Panc1 (cell line): ENCODE measurements at places on chromosomes 7 and 10. TPM values are rescaled to one million over a fixed set of nuclear protein-coding genes. Genes with fewer than 3 reads are reported as not detected.

- no peak for DNase-seq
These were observed 28.6 kb upstream of the VAX1 start for GRCh38 chr10:117166418-117167345.

The MET gene
- 103 TPM for total RNA-seq

The EPHB6 gene
- total RNA-seq: 0.54 TPM

The SEPTIN14 gene
- not detected for total RNA-seq

The GPR141 gene
- not detected for total RNA-seq

The CRYGN gene
- total RNA-seq: 0.74 TPM

The CFAP46 gene
- total RNA-seq: 1.6 TPM

DNA sequence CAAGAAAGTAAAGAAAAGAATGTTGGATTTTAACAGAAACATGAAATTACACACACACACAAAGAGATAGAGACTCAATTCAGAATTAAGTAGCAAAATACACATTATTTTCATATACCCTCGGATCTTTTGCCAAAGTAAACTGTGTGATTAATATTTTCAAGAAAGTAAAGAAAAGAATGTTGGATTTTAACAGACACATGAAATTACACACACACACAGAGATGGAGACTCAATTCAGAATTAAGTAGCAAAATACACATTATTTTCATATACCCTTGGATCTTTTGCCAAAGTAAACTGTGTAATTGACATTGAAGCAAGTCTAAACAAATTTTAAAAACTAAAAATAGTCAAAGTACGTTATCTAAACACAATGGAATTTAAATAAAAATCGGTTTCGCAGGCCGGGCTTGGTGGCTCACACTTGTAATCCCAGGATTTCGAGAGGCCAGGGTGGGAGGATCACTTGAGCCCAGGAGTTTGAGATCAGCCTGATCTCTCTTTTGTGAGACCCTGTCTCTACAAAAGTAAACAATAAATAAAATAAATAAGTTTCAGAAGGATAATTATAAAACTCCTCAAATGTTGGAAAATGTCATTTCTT is 337.3 kb upstream of the MAGI2 start:
- DNase-seq: no peak

The AMPH gene
- not detected for total RNA-seq

GRCh38 chr10:112484399-112484798 is 37.4 kb downstream of the VTI1A start:
- no peak for DNase-seq

DNA sequence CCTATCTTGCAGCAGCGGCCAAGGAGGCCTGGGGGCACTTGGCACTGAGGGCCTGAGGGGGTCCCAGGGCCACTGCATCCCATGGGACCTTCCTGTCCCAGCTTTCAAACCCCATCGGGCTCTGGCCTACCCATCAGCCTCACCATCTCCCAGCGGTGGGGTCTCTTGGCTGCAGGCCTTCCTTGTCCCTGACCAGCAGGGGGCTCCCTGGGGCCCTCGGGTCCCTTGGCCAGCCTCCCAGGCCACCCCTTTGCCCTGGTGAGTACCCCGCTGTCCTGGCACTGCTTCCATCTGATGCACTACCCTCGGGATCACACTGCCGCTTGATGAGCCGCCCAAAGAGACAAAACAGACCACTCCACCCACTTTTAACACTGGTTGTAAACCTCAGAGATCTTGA is 43.5 kb downstream of the YKT6 start:
- no peak for DNase-seq

GRCh38 chr7:128197589-128197988 is 43.5 kb upstream of the LEP start:
- DNase-seq: no peak

- no peak for DNase-seq
These were observed 11.3 kb downstream of the NOLC1 start for GRCh38 chr10:102163342-102163989.

GRCh38 chr10:129914960-129915359 is 49.1 kb downstream of the EBF3 start:
- no peak for DNase-seq

DNA sequence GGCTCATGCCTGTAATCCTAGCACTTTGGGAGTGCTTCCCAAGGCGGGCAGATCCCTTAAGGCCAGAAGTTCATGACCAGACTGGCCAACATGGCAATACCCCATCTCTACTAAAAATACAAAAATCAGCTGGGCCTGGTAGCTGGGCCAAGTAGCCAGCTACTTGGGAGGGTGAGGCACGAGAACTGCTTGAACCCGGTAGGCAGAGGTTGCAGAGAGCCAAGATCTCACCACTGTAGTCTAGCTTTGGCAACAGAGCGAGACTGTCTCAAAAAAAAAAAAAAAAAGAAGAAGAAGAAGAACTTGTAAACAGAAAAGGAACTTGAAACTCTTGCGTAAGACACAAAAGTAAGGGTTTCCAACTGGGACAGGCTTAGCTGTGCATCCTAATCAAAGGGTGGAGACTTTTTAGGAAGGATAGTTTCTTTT is 5.6 kb upstream of the IFIT2 start:
- no peak for DNase-seq

DNA sequence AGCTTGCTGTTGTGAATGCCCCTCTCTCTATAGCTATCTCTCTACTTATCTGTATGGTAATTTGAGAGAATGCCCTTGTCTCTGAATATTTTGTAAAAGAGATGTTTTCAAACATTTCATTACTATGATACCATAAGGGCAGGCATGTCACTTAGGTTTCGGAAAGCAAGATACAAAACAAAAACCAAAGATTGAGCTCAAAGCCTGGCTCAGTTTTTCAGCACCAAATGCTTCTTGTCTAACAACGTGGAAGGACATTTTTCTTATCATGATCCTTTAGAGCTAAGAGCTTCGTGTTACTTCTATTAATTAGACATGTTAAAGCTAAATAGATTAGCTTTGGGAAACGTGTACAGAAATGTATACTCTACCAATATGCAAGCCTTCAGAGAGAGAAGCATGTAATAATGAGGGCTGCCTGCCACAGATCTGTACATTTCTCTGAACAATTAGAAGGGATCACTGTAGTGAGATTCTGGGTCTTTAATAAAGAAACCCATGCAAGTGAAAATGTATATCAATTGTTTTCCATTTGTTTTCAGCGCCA is 148.9 kb downstream of the ARID5B start:
- no peak for DNase-seq

The ODAD2 gene
- total RNA-seq: not detected

The FKBP9 gene
- 183 TPM for total RNA-seq

The KAZALD1 gene
- 21.2 TPM for total RNA-seq

DNA sequence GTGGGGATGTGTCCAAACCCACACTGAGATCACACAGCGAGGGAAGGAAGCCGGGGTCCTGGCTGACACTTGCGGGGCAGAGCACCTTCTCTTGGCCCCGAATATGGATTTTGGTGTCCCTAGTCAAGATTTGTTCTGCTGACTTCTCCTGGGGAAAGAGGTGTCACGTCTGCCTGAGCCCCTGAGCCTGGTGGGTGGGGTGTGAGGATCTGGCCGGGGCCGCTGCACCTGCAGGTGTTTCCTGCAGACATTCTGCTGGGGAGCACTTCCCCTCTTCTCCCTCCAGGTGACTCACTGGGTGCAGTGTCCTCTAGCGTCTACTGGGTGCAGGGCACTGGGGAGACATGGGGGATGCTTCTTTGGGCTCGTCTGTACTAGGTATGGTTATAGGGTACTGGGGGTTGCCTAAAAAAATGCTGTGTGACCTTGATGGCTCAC is 99.2 kb downstream of the GRK5 start:
- no peak for DNase-seq

- no peak for DNase-seq
These were observed 759 bp downstream of the NUDT1 start for GRCh38 chr7:2242541-2243429.

DNA sequence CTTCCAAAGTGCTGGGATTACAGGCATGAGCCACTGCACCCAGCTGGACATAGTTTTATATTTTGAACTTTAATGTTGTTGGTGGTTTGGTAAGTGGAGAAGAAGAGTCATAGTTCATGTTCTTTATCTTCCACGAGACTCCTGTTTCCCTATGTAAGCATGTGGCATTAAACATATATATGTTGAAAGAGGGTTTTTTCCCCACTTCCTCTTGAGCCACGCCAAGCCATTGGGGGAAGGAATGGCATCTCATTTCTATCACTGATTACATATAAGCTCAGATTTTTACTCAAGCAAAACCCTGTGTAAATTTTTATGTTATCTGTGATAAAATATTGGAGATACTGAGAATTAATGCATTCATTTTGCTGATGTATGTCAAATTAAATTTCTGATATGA is 300.4 kb downstream of the PHF14 start:
- DNase-seq: no peak
